ENCODE measurements at places on chromosomes 13 and 19. TPM values are rescaled to one million over a fixed set of nuclear protein-coding genes. Genes with fewer than 3 reads are reported as not detected.

The SLC10A2 gene
- total RNA-seq: not detected

The IGFL3 gene
- total RNA-seq: not detected

The FNDC3A gene
- total RNA-seq: 9.6 TPM

The ZGLP1 gene
- not detected for total RNA-seq

DNA sequence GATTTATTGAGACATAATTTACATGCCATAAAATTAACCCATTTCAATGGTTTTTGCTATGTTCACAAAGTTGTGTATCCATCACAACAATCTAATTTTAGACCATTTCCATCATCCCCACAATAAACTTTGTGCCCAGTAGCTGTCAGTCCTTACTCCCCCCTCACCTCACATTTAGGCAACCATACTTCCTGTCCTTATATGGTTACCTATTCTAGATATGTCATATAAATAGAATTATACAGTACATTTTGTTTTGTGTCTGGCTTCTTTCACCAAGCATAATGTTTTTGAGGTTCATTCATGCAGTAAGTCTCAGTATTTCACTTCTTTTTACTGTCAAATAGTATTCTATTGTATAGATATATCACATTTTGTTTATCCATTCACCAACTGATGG lies 23.2 kb upstream of the RPL21 start:
- DNase-seq: no peak

DNA sequence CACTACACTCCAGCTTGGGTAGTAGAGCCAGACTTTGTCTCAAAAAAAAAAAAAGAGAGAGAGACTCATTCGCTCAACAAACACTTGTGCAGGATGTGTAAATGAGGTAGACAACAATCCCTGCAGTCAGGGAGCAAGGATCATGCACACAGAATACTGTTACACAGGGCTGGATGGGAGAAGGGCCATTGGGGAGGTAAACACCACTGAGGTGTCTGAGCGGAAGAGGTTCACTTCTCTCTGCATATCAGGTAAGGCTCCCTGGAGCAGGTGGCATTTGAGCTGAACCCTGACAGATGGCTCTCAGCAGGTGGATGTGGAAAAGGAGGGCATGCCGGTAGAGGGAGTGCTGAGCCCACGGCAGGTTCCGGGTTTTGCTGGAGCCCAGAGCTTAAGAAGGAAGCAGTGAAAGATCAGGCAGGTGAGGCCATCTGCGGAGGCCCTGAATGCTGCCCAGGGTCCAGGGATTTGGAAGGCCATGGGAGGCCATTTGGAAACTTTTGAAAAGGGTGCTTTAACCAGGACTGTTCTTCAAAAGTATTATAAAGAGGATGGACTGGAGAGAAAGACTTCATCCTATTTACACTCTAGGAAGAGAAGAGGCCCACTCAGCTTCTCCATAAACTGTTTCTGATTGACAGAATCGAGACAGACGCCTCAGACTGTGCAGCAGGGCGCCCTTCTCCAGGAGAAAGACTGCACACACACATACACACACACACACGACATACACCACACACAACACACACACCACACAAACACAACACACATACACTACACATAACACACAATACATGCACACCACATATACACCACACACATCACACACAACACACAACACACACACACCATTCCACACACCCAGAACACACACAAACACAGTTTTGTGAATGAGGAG lies 199.4 kb downstream of the USP12 start:
- no peak for DNase-seq

DNA sequence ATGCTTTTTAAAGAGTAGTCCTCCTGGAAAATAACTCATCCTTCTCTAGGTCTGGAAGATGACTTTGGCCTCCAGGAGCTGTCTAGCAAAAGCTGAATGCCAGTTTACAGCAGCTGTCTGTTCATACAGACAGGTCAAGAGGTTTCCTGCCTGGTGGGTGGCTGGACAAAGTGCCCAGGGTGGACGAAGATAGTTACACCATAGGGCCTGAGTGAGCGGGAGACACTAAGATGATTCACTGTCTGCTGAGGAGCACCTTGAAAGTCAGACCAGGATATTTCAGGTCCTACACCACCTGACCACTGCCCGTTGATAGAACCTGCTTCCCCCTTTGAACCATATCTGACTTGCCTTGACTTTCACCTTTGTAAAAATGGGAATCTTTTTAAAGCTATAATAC lies 49.2 kb upstream of the RCBTB2 start:
- DNase-seq: no peak

GRCh38 chr19:16585094-16585801 lies 13.0 kb upstream of the SLC35E1 start:
- no peak for DNase-seq

GRCh38 chr13:46307554-46307953 lies 79.5 kb downstream of the RUBCNL start:
- no peak for DNase-seq
